ENCODE measurements at places on chromosomes 5 and 9. TPM values are rescaled to one million over a fixed set of nuclear protein-coding genes. Genes with fewer than 3 reads are reported as not detected.

DNA sequence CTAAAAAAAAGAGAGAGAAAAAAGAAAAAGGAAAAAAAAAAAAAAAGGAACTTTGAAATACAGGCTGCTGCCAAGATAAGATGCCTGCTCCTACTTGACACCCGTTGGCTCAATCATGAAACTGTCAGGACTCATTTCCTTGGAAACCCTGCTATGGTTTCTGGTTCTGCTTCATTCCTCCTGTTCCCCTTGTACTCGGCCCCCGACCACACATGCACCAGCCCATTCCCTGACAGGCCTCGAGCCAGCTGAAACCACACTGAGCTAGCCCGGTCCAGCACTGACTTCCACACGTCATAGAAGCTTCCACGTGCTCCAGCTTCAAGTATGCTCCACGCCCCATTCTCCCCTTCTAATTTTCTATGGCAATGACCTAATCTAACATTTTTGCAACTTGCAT is 93.2 kb downstream of the MYO10 start:
- no peak for ATAC-seq

DNA sequence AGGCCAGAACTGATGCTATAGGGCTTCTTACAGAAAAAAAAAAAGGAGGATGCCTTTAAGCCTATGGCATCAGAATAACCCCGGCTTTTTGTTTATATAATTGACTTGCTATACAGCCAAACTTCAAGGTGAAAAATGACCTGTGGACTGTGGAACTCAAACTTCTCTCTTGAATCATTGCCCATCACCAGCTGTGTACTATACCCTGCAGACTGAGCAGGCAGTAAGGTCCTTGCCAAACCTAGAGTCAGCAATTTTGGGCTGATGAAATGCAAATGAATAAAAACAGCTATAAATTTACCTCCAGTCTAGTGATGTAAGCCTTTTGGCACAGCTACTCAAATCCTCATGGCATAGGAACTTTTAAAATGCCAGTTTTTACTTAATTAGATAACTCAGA is 44.5 kb upstream of the PPP3R2 start:
- no peak for ATAC-seq

DNA sequence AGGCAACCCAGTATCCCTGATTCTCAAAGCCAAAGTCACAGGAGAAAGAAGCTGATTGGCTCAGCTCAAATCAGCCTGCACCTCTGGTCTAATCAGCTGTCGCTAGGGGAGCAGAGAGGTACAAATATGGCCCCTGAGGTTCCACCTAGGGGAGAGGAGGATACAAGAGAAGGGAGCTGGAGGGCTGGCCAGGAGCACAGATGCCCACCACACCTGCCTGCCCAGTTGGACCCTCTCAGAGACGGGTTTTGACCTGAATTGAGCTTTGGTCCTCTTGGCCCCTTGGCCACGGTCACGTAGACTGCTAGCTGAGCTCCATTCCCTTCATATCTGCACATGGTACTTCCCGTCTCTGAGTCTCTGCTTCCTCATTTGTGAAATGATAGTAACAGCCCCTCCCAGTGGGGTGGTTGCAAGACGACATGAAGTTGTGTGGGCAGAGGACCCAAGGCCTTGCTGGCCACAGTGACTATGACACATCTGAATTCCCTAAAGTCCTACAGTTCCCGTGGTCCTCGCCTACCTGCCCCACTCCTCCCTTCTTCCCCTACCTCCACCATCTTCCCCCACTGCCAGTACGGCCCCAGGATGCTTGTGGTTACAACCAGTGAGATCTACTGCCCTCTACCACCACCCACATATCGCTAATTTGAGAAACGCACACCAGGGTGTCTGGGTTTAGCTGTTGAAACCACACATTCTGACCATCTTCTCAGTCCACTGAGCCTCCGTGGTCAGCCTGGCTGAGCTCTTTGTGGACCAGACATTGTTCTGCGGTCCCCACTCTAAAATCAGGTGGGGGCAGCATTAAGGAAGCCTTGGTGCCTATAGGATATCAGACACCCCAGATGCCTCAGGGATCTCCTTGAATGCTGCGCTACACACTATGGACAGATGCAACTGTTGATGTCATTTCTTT is 60.3 kb upstream of the NEK6 start:
- no peak for ATAC-seq

PTGDS gene
- total RNA-seq: 1.3 TPM

FANCC gene
- total RNA-seq: 13.8 TPM

GRCh38 chr9:36399980-36400331 is at the start of gene RNF38:
Gene RNF38, minus strand, starts transcription at chr9:36400269. Its CDS starts 161 bp downstream, at chr9:36400108.
- ATAC-seq: no peak

DNA sequence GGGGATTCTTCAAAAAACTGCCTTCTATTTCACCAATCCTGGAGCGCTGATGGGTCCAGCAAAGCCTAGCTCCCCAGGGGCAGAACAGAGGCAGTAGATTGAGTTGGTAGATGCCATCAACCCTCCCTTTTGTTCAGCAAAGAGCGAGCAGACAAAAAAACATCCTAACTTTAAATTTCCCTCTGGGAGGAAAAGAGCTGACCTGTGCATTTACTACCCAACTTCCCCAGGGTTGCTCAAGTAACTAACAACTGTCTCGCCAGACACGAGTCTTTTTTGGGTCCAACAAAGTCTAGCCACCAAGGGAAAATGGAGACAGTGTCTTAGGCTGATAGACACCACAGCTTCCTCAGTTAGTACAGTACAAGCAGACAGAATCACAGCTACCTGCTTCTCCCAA is 476.3 kb upstream of the GRIA1 start:
- ATAC-seq: no peak

DRD1 gene
- total RNA-seq: not detected

MYMK gene
- not detected for total RNA-seq

OR2K2 gene
- not detected for total RNA-seq

DNA sequence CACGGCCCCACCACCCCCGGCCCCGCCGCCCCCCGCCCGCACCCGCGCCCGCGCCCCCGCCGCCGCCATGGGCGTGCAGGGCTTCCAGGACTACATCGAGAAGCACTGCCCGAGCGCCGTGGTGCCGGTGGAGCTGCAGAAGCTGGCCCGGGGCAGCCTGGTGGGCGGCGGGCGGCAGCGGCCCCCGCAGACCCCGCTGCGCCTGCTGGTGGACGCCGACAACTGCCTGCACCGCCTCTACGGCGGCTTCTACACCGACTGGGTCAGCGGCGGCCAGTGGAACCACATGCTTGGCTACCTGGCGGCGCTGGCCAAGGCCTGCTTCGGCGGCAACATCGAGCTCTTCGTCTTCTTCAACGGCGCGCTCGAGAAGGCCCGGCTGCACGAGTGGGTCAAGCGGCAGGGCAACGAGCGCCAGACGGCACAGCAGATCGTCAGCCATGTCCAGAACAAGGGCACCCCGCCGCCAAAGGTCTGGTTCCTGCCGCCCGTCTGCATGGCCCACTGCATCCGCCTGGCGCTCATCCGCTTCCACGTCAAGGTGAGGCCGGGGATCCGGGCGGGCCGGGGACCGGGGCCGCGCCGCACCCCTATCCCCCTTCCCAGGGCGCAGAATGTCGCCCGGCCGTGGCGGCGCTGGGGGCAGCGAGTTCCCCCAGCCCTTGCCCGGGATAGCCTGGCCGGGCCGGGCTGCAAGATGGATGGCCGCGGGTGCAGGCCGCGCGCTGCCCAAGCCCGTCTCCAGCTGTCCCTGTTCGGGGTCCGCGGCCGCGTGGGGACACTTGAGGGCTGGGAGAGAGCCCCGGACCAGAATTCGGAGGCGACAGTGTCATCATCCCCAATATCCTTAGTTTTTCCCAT is 594 bp downstream of the FAM120A start:
- peak; percentile 8 for ATAC-seq

DNA sequence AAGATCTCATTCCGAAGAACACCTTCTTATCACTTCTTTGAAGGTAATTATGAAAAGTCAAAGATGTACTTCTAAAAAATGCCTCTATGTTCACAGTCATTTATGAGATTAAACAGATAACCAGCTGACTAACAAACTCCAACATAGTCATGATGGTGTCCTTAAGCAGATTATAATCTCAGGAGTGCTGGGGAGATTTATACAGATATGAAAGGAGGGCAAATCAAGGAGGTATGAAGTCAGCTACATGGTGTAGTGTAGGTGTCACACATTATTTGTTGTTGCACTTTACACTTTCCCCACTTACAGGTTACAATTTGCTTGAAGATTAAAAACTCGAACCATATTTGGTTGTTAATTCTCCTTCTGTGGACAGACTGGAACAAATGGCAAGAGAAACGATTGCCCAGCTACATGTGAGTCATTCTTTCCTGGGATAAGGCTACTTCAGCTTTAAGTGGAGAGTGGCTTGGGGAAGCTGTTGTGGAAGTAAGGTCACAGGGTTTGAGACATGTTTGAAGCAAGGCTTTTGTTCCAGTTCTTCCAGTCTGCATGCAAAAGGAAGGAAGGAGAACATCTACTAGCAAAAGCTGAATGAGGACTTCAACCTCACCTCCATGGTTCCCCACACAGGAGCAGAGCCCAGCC is 320.1 kb downstream of the ADGRV1 start:
- no peak for ATAC-seq

INSL6 gene
- not detected for total RNA-seq

NFX1 gene
- total RNA-seq: 56.5 TPM

GRCh38 chr9:13450723-13451122 is 171.2 kb upstream of the MPDZ start:
- no peak for ATAC-seq

PCSK1 gene
- not detected for total RNA-seq

SLIT3 gene
- not detected for total RNA-seq

GRCh38 chr5:140391312-140391711 is 10.3 kb upstream of the ANKHD1 start:
- no peak for ATAC-seq

DNA sequence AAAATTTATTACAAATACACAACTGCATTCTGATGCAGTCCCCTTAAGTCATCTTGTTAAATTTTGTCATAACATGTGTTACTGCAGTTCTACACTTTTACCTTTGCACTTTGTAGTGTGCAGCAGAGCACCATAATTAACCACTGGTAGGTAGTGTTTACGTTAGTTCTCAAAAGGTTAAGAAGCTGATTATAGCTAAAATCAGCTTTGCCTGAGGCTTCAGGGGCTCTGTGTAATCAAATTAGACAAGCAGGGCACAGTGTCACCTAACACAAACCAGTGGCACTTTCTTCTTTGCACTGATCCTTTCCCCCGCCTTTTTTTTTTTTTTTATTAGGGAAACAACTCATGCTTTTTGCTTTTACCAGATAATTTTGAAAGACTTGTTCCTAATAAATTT is 26.1 kb downstream of the POU5F2 start:
- no peak for ATAC-seq

GRCh38 chr9:7533376-7534090 is 266.0 kb downstream of the DMAC1 start:
- ATAC-seq: peak; percentile 86

DNA sequence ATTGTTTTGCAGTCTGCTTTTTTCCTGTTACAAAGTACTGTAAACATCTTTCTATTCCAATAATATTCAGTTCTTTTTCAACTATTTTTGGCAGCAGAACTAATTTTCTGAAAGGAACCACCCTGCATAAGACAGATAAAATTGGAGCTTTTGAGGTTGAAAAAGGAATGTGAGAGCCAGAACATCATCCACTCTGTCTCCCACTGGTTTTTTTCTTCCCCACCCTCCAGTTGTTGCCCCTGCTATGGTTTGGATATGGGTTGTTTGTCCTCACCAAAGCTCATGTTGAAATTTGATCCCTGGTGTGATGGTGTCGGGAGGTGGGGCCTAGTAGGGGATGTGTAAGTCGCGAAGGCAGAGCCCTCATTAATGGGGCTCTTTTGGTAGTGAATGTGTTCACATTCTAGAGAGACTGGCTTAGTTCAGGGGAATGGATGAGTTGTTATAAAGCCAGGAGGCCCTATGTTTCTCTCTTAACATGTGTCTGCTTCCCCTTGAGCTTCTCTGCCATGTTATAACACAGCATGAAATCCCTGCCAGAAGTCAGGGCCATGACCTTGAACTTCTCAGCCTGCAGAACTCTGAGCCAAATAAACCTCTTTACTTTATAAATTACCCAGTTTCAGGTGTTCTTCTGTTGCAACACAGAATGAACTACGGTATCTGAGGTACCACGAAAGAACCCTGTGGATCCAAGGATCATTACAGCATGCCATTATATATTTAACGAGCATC is 34.8 kb upstream of the MAST4 start:
- no peak for ATAC-seq

SPAAR gene
- not detected for total RNA-seq

DNA sequence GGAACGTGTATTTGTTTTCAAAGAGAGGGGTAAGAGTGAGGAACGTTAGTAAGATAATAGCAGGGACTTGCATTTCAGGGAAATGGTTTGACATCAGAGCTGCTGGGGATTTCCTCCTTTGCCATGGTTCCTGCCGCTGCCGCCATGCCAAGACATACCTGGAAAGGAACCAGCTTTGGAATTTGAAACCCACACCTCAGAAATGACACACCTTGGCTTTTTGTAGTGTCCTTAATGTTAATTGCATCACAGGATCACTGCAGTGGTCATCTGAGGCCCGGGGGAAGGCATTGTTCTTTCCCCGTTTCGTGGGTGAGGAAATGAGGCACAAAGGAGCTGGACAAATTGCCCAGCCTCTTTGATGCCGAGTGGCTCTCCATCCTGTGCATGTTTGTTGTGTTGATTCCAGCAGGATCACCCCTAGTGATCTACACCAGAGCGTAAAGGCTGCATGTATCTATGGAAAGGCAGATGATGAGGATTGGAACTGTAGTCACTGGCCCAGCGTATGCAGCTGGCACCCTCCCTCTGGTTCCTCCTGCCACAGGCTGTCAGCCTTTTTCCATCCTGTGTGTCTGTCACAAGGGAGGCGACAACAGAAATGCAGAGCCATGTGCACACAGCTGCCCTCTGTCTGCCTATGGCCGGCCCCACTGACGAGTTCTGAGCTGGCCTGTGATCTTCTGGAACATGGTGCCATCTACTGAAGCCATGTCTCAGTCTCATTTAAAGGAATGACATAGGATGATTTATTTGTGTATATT is 37.8 kb downstream of the SLC46A2 start:
- no peak for ATAC-seq

DNA sequence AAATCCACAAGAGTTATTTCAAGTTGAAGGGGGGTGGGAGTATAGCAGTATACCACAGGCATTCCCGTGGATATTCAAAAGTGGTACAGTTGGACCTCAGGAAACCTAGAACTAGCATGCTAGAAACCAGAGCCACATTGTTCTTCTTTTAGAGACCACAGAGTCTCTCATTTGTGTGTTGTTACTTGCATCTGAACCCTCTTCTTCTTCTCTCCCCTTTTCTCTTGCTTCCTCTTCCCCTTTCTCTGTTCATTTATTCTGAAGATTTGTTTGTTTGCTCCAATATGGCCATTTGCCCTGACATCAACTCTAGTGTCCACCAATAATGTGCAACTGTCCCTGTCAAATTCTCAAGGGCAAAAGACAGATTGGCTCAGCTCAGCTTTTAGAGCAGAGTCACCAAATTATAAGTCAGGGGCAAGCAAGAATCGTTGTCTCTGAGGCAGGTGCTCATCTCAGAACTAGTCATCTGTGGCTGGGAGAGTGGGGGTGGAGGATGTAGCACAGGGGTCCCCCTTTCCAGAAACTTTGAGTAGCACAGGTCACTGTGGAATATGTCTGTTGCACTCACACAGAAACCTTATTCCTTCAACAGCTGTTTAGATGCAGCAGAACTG is 321.1 kb downstream of the ARRDC3 start:
- no peak for ATAC-seq

GRCh38 chr5:109126481-109126880 is 283.3 kb downstream of the PJA2 start:
- ATAC-seq: no peak

Measured in activated T-helper 17 cell treated with anti-CD3 and anti-CD28 coated beads, Interleukin-2, amount 50 U/mL, for 72 hours (primary cell).